ENCODE measurements at places on chromosomes 1 and 21.

- no peaks in the 10 kb centered on the region for H3K36me3 ChIP-seq
- H3K4me1 ChIP-seq: peaks cover 5% of the 10 kb centered on the region
- H3K27ac ChIP-seq: no peak overlapping the region
- peaks cover 9% of the 10 kb centered on the region for H3K27me3 ChIP-seq
Measured at GRCh38 chr1:206915030-206915735, 6.6 kb downstream of the FCMR start.

DNA sequence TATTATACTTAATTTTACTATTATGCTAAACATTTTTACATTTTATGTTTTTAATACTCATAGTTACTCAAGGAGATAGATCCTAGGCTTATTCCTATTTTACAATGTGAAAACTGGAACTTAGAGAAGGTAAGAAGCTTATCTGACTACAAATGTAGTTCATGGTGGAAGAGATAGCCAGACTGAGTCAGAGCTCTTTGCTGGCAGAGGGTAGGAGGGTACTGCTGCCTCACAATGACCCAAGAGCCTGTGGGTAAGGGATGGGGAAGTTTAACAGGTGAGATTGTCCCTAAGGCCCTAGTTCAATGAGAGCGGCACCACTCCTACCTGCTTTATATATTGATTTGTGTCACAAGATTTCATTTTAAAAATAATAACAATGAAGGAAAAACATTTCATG is 34.1 kb upstream of the NEK7 start:
- no peak for DNase-seq
- H3K36me3 ChIP-seq: no peaks in the 10 kb centered on the region
- H3K4me1 ChIP-seq: no peaks in the 10 kb centered on the region
- H3K4me3 ChIP-seq: no peak overlapping the region

DNA sequence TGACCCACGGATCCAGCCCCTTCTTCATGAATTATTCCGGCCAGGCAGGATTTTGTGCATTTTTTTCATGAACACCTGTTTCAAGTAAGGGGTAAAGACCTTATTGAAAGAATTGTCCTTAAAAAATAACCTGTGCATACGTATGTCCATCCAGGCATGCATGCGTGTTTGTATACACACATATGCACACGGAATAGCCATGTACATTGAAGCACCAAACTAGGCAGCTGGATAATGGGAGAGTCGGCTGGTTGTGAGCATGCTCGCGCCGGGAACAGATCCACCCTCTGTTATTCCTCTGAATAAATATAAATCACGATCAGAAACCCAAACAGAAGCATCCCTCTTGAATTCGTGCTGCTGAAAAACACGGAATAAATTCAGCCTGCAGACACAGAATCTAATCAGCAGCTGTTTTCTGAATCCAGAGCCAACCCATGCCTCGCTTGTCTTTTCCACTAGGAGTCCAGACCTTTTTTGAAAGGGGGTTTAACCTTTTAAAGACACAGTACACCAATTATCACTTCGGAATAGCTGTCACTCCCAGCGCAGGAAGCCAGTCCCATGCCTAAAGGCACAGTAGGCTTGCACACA is at the start of gene HIVEP3:
TSS of gene HIVEP3 (minus strand) at position 473 of the 594 bp plus-strand sequence.
- no peaks in the 10 kb centered on the region for H3K36me3 ChIP-seq
- H3K27ac ChIP-seq: peak within 1 kb of the TSS; percentile 12
- H3K4me1 ChIP-seq: peaks cover 32% of the 10 kb centered on the region
- H3K4me3 ChIP-seq: peak within 1 kb of the TSS; percentile 60

DNA sequence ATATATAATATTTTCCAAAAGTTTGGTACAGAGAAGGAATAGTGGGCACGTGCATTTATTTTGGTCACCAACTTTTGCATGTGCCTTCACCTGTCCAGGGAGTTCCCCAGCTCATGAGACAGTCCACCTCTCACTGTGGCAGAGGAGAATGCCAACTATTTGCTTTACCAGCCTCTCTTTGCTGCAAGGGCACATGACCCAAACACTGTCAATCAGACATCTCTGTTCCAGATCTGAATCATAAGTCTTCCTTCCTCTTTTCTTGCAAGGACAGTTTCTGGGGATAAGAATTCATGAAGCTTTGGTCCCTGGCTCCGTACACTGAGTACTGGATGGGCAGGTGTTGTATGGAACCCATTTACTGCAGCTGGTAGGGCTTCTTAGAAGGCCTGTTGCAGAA is 38.6 kb downstream of the C1orf87 start:
- H3K4me1 ChIP-seq: peaks cover 16% of the 10 kb centered on the region
- no peaks in the 10 kb centered on the region for H3K36me3 ChIP-seq
- no peak for DNase-seq
- no peak overlapping the region for H3K27ac ChIP-seq

- peaks cover 2% of the 10 kb centered on the region for H3K36me3 ChIP-seq
- DNase-seq: no peak
- H3K27ac ChIP-seq: no peak overlapping the region
- H3K27me3 ChIP-seq: peaks cover 4% of the 10 kb centered on the region
Measured at GRCh38 chr1:42979896-42980800, 21.5 kb upstream of the SLC2A1 start.

GRCh38 chr21:14817311-14817710 is 247.5 kb downstream of the NRIP1 start:
- no peaks in the 10 kb centered on the region for H3K4me1 ChIP-seq
- no peaks in the 10 kb centered on the region for H3K36me3 ChIP-seq
- H3K4me3 ChIP-seq: no peak overlapping the region
- H3K27ac ChIP-seq: no peak overlapping the region

DNA sequence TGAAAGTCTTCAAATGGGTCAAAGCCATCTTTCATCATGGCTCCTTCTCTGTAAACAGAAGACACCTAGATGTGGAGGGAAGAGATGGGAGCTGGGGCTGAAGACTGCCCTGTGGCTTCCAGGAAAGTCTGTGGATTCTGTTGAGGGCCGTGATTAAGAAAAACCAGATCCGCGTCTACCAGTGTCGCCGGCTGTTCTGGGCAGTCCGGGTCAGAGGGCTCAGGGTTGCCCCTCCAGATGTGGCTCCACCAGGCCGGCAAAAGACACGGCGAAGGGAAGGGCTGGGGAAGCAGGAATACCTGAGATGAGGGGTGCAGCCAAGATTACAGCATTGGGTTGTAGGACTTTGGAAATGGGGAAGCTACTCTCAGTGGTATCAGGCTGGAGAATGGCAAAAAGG is 162.6 kb downstream of the RHOU start:
- no peak for DNase-seq
- H3K36me3 ChIP-seq: no peaks in the 10 kb centered on the region
- H3K27ac ChIP-seq: no peak overlapping the region
- no peaks in the 10 kb centered on the region for H3K27me3 ChIP-seq
- no peak overlapping the region for H3K4me3 ChIP-seq

Data from suprapubic skin (tissue), 4 donors.